ENCODE measurements at places on chromosomes 11 and 22.
A peak's percentile ranks its signal among the peaks of the same experiment; 100 is the strongest.

DNA sequence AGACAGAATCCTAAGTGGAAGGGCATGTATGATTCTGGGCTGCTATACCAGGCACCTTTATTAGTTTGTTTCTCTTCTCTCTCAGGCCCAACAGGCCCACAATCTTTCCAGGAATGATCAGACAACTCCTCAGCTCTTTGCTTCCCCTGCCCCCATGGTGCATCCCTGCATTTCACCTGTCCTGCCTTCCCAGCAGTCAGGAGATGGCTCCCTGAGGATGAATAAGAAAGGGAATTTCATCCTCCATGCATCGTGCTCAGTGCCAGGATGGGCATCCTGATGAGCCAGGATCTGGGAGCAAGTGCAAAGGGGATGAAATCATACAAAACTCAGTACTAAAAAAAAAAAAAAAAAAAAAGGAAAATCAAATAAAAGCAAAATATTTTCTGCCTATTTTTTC lies 18.6 kb upstream of the NTM start:
- no peak for DNase-seq

DNA sequence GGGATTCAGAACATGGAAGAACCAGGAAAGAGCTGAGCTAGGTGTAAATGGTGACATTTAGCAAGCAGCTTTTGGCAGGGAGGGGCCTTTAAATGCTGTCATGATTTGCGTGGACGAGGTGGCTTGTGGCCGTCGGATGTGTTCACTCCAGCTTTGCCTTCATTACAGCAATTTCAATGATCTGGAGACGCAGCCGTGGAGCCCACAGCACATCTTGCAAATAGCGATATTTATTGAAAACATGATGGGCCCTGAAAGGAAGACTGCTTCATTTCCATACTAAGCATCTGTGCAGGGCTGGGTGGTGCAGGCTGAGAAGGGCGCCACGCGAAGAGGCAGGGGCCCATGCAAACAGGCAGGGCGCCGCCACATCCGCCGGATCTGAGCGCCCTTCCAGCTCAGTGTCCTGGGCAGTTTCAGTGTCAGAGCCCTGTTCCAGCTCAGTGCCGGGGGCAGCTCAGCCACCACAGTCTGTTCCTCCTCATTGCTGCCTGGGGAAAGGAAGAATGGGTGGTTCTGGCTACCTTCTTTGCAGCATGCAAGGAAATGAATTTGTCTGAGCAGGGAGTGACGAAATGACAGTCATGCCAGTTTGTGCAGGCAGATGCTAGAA lies 111.1 kb upstream of the TTC12 start:
- no peak for DNase-seq

- DNase-seq = no peak
These were observed 303.7 kb upstream of the ARHGAP42 start for GRCh38 chr11:100383357-100383865.

- peak; percentile 28 for DNase-seq
These were observed 132.4 kb upstream of the ZC3H12C start for GRCh38 chr11:109960831-109961230.

DNA sequence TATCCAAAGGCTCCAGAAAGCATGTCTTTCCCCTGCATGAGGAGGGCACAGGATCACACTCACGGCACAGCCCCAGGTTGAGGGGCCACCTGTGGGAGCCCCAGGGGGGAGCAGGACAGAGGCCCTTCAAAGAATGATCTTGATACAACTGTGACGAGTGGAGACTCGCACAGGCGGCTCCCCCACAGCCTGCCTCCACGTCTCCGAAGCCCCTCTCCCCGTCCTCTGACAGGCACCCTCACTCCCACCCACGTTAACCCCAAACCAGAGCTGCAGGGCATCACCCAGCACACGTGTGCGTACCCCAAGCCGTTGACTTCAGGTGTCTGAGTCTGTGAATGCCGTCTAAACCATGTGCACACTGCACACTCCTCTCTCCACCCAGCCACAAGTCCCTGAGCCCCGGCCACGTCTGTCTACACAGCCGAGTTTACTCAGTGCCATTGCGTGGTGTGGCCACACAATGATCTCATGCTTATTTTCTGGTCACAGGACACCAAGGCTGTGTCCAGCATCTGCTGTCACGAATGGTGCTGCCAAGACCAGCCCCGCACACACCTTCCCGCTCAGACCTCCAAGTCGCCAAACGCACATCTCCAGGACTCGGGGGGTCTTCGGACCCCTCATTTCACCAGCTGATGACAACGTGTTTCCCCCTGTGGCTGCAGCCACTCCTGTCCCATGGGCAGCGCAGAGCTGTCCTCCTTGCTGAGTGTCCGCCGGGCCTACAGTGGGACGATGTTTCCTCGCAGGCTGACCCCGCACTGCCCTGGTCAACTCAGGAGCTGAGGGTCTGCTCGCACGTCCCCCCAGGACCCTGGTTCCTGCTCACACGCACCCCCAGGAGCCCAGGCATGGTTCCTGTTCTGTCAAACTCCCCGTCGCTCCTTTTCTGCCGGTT lies 251.2 kb downstream of the BRD1 start:
- DNase-seq = no peak

GRCh38 chr11:10669258-10670033 lies 24.1 kb downstream of the IRAG1 start:
- DNase-seq = no peak

Measured in midbrain (tissue), 1 donor.